AG10803 (cell line): ENCODE measurements at places on chromosomes 7 and 10.

DNA sequence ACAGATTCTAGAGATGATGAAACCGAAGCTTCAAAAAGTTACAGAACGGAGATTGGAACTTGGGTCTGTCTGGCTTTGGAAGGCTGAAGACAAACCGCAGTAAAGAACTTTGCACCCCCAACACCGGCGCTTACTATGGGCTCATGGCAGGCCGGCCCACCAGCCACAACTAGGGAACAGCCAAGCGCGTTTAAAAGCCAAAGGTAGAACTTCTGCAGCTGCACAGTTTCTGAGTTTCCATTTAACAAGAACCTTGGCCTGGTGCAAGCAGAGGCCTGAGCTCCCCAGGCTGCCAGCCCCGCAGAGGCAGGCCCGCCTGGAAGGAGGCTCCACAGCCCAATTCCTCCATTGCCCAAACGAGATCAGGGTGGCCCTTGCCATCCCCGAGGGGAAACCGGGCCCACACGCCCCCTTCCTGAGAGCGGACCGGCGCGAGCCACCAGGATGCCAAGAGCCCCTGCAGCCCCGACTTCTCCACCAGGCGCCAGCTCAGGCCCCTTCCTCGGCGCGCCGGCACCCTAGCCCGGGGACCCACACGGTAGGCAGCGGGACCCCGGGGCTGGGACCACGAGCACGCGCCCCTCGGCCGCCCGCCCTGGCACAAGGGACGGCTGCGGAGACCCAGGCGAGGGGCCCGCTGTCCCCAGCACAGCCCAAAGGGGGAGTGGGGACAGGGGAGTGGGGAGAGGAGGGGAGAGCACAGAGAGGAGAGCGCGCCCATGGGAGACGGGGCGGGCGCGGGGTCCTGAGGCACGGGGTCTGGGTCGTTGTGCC, 566 bp downstream of the MAD1L1 start:
- peak; percentile 15 for DNase-seq

DNA sequence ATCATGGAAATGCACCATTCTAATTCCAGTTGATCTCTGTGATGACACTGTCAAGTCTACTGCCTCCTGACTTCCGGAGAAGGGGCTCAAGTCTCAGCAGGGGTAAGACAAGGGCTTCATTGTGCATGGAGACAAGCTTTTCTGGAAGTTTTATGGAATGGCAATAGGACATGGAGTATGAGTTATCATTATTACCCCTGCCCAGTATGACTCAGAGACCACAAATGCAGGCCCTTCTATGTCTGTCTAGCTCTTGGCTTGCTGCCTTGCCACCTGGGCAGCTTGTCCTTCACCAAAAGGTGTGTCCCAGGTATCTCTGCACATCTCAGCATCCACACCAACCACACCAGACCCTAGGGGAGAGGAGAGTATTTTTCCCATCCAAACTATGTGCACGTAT, 34.9 kb upstream of the KIAA1217 start:
- DNase-seq, result no peak

GRCh38 chr7:17357952-17358351, 59.5 kb downstream of the AHR start:
- DNase-seq, result no peak

- no peak for DNase-seq
Measured at GRCh38 chr7:154874409-154875113, 128.4 kb downstream of the PAXIP1 start.

- no peak for DNase-seq
Measured at GRCh38 chr7:75611557-75612178, 119.5 kb downstream of the SPDYE5 start.

GRCh38 chr10:112996462-112996861, 46.4 kb downstream of the TCF7L2 start:
- no peak for DNase-seq

GRCh38 chr7:149102666-149103065, 12.1 kb upstream of the ZNF786 start:
- DNase-seq, result no peak

DNA sequence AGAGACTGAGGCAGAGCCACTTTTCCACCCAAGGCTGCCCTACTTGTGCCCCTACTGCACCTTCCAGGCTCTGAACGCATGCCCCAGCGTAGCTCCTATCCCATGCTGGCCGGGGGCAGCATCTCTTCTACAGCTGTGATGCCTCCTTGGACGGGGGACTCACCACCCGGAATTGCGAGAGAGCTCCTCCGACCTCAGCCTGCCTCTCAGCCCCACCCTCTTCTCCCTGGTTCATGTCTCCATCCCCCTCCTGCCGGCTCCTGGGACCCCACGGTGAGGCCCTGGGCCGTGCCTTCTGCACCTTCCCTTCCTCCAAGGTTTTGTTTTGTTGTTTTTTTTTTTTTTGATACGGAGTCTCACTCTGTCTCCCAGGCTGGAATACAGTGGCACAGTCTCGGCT, 112.4 kb downstream of the MICALL2 start:
- DNase-seq, result no peak

DNA sequence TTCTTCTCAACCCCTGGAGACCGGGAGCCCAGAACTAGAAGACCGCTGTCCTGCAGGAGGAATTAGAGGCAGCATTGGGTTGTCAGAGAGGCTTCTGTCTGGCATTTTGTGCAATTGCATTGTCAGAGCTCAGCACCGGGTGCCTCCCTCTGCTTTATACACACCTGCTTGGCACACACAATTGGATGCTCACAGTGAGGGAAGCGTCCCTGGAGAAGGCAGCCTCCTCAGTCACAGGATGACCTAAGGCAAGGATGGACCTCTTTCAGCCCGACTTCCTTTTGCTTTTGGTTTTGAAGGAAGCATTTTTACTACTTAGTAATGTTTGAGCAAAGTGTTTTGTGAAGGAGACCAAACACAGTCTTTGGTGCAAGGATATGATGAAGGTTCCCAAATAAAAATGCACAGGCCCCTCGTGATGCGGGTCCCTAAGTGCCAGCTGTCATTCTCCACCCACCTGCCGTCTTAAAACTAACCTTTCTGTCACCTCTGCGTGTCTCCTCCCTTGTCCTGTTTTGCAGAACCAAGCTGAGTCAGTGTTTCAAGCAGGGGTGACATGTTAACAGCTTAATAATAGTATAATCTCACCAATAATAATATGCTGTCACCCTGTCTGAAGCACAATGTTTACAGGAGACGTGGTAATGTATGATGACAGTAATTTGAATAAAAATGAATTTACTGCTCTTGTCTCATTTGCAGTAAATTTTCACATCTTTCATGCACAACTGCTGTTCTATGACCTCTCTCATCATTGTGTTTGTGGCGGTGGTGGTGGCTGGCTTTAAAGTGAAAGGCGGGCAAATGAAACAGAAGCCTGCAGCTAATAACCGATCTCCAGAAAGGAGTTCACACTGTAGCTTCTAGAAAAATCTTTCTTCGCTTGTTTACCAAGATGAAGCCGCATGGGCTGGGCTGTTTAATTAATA, 430.2 kb upstream of the MKI67 start:
- DNase-seq, result no peak

DNA sequence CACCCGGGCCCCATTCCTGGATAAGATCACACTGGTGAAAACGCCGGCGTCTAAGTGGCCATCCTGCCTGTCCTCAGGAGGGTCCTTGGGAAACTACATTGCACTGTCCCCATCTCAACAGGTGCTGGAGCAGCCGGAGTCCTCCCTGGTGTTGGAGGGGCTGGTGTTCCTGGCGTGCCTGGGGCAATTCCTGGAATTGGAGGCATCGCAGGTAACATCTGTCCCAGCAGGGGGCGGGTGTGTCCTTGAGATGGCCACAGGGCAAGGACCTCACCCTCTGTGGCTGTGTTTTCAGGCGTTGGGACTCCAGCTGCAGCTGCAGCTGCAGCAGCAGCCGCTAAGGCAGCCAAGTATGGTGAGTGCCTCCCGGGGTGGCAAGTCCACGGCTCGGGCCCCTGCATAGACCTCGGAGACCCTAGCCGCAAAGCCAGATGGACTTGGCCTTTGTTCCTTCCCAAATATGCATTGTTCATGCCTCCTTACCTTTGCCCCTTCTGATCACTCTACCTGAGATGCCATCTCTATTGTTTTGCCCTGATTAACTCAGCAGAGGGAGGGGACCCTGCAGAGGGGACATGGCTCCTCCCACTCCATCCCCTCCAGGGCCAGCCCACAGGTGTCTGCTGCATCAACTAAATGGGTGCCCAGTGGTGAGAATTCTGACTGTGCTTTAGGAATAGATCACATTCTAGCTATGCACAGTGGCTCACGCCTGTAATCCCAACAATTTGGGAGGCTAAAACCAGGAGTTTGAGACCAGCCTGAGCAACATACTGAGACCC, 23.8 kb downstream of the ELN start:
- DNase-seq, result no peak

GRCh38 chr10:96971324-96971723, 139.2 kb downstream of the LCOR start:
- no peak for DNase-seq

DNA sequence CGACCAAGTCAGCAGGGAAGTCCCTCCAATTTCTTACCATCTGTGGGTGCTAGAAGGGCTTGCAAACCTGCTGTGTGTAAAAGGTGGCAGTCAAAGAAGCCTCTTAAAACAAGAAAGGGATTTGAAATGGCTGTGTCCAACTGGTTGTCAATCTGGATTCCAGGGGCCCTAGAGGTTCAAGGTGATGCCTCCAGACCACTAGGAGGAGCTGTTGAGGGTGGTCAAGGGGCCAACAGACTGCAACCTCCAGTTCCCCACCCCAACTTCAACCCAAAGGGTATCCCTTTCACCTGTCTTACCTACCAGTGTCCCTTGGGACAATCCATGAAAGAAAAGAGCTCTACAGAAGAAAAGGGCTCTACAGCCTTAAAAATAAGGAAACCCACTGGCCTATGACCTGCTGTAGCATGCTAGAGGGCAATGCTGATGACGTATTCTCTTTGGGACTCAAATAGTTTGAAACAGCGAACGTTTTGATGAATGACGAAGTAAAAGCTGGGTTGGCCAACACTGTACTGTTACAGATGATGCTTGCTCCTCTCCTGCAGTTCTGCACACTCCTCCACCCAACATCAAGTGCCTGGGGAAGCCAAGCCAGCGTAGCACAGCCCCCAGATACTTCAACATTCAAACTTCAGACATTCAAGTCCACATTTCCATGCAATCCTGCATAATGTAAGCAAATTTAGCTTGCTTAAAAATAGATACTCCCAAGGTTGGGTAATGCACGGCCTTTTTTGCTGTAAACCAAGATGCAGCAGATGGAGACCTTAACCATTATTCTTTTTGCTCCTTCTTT, 45.9 kb upstream of the WDR11 start:
- DNase-seq, result no peak

- DNase-seq, result no peak
Measured at GRCh38 chr10:543131-543530, 146.3 kb downstream of the DIP2C start.

DNA sequence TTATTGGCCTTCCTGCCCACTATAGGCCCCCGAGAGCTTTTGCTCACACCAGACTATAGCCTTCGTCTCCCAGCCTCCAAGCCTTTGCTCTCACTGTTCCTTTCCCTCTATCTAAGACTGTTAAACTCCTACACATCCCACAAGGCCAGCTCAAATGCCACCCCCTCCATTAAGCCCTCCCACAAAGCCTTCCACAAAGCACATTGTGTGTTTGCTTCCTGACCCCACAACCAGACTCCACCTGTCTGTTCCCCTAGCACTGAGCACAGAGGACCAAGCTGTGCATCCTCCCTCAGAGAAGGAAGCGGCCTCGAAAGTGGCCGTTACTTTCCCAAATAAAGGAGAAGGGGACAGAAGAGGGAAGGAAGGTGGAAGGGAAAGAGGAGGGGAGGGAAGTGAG, 1.3 kb downstream of the LOXL4 start:
- DNase-seq, result no peak

DNA sequence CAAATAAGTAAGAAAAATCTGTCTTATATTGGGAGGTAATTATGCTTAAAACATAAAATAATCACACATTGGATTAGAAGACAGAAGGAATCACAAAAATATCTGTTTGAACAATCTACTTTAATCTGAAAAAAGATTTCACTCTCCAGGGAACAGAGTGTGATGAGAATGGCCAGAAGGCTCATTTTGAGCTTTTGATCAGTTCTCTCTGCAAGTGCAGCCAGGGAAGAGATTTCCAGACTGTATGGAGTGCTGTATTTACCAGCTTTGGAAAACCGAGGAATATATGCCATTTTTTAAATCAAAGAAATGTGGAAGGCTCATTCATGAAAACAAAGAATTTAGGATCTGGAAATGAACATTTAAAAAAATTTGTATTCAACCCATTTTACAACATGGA, 83.0 kb upstream of the WAC start:
- no peak for DNase-seq

- peak; percentile 19 for DNase-seq
Measured at GRCh38 chr10:29835055-29835454, 200.3 kb upstream of the SVIL start.

- peak; percentile 82 for DNase-seq
Measured at GRCh38 chr7:142357953-142358520, 100.2 kb upstream of the PRSS58 start.

DNA sequence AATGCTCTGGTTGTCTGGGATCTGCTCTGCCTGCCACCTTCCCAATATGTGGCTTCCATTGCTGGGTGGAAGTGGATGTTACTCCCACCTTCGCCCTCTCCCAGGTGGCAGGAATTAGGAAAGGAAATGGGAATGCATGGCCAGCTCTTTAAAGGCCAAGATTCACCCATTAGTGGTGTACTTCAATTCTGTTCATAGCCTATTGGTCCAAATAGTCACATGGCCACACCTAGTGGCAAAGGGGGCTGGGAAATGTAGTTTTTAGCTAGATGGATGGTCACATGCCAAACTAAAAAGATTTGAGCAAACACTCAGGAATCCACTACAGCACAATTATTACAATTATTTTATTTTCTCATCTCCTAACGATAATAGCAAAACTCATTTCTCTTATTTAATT, 135.1 kb downstream of the NPY start:
- DNase-seq, result peak; percentile 3

DNA sequence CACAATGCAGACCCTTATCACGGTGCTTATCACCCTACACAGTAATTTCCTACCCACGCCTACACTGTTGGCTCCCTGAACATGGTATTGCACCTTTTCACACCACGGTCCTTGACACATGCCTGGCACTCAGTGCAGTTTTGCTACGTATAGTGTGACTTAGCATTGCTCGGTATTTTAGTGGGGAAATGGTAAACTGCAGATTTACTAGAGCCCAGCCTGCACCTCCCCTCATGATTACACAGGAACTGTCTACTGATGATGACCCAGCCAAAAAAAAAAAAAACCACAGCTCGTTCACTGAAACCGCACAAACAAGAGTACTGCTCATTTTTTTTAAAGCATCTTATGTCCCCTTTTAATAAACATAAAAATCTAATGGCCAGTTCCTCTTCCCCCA, 124.2 kb upstream of the ZNF746 start:
- DNase-seq, result no peak

GRCh38 chr10:66025186-66025585, 900.6 kb upstream of the LRRTM3 start:
- no peak for DNase-seq

GRCh38 chr10:108385963-108386362, 1221.5 kb upstream of the SORCS1 start:
- no peak for DNase-seq

- no peak for DNase-seq
Measured at GRCh38 chr10:100565206-100565985, 29.7 kb downstream of the HIF1AN start.
